ENCODE measurements at places on chromosomes 11 and 22. TPM values are rescaled to one million over a fixed set of nuclear protein-coding genes. Genes with fewer than 3 reads are reported as not detected.
A peak's percentile ranks its signal among the peaks of the same experiment; 100 is the strongest.

The OR2D2 gene
- not detected for total RNA-seq

The SGSM1 gene
- total RNA-seq = 10.1 TPM

- peak overlapping the region; percentile 3 for H3K27ac ChIP-seq
Observed at GRCh38 chr22:31377612-31378011, 21.8 kb upstream of the DRG1 start.

DNA sequence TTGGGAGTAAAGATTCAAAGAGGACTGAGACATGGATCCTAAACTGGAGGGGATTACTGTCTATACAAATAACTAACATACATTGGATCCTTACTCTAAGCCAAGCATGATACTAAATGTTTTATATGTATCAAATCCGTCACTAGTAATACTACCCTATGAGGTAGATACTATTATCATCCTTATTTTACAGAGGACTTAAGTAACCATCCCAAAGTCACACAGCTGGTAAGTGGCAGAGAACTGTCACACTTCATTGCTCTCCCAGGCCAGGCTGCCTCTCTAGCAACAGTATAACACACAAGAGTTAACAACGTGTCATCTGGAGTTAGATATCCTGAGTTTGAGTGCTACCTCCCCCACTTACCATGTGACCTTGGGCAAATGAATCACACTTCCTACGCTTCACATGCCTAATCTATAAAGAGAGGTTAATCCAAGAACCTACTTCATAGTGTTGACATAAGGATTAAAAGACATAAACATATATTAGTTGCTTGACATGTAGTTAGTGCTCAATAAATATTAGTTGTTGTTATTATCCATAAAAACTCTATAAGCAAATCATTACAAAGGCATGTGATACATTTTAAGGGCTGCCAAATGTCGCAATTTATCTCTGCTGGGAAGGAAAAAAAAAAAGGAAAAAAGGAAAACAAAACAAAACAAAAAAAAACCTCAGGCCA, 33.8 kb upstream of the SPON1 start:
- H3K4me1 ChIP-seq = no peaks in the 10 kb centered on the region
- H3K27ac ChIP-seq = no peak overlapping the region
- H3K4me3 ChIP-seq = no peak overlapping the region

DNA sequence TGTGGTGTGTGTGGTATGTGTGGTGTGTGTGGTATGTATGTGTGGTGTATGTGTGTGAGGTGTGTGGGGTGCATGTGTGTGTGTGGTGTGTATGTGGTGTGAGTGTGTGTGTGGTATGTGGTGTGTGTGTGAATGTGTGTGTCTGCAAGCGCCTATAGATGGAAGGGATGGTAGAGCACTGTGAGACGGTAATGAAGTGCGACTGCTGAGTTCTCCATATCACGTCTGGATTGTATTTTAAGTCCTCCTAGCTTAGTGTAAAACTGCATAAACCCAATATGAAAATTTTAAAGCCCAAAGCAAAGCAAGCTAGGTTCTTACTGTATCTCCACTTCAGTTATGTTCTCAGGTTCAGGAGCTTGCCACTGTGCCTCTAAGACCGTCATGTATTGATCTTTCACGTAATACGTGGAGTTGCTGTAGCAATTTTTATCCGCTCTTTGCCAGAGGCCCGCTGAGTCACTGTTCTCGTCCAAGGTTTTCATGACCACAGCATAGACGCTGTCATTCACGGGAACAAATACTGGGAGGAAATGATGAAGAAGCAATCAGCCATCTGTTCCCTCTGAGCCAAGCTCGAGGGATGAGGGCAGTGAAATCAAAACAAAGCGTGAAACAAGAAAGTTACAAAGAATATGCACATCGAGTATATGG, 5.5 kb downstream of the PLET1 start:
- H3K4me3 ChIP-seq = no peak overlapping the region
- H3K4me1 ChIP-seq = no peaks in the 10 kb centered on the region
- H3K27ac ChIP-seq = no peak overlapping the region
- DNase-seq = no peak
- H3K36me3 ChIP-seq = no peaks in the 10 kb centered on the region
- no peaks in the 10 kb centered on the region for H3K27me3 ChIP-seq

DNA sequence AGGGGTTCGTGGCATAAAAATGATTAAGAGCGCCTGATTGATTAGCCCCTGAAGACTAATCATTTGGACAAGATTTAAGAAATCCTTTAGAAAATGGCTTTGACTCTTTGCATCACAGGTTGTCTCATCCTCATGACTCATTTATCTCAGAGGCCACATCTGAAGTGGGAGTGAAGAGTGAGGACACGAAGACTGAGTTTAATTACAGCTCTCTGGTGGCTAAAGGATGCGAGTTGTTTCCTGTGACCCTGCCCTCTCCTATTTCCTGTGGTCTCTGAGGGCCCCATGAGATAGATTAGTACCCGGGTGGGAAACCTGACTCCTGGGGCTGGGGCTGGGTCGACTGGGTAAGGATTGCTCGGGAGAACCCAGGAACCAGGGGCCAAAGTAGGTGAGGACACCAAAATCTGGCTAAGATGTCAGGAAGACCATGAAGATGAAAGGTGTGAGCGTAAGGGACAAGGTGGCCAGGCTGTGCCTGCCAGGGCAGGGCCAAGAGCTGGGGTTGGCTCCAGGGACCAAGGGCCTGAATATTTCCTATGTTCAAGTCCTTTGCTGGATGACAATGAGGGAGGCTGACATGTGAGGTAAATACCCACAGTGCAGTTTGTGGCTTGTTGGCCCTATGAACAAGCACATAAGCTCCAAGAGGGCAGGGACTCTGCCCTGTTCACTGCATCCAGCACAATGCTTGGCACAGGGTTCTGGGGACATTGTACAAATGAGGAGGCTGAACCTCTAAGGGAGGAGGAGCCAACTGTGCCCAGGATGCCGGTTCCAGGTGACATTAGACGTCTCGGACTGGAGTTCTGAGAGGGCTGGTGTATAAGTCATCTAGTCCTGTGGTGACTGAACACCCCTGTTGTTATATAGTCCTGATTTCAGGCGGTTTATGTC, 3.6 kb downstream of the OTOG start:
- H3K4me1 ChIP-seq = no peaks in the 10 kb centered on the region
- H3K36me3 ChIP-seq = no peaks in the 10 kb centered on the region
- H3K4me3 ChIP-seq = no peak overlapping the region
- no peak overlapping the region for H3K27ac ChIP-seq

- H3K27ac ChIP-seq = no peak overlapping the region
- DNase-seq = no peak
- H3K4me3 ChIP-seq = no peak overlapping the region
- no peaks in the 10 kb centered on the region for H3K4me1 ChIP-seq
Observed at GRCh38 chr11:79159657-79160450, 281.0 kb downstream of the TENM4 start.

Data from heart left ventricle (tissue), 16 donors.